ENCODE measurements at places on chromosomes 4 and X.

DNA sequence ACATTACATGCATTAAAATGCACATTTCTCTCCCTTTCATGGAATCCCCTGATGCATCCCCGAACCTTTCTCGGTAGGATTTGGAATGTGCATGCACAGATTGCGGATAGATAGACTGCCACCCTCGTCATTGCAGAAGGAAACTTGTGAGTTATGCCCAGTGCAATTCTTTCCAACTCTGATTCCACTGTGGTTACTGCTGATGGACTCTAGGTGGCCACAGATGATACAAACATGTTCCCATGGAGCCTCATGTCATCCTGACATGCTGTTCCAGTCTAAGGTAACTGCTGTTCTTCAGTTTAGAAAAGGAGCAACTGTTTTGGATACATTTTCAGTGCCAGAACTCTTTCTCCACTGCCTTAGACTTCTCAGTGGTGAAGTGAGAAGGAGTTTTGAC is 9.1 kb upstream of the VCX3B start:
- DNase-seq, result no peak

DNA sequence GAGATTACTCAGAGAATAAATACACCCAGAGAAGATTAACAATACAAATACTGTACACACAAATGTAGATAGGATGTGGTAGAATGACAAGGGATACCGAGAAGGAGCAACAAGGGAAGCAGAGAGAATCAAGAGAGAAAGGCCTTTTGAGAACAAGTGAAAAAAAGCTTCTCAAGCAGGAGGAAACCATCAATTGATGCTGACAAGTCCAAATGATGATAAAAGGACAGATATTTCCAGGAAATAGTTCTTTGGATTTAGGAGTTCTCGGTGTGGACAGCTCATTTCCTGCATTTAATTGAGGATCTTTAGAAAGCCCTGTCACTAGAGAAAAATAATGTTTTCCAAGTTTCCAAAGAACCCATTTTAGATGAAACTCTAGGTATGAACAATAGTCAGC is 48.1 kb downstream of the NPY5R start:
- no peak for DNase-seq

GRCh38 chr4:44462259-44462658 is 13.7 kb upstream of the KCTD8 start:
- DNase-seq, result no peak

- DNase-seq, result no peak
These were observed 30.5 kb upstream of the CT83 start for GRCh38 chrX:116493271-116493670.

DNA sequence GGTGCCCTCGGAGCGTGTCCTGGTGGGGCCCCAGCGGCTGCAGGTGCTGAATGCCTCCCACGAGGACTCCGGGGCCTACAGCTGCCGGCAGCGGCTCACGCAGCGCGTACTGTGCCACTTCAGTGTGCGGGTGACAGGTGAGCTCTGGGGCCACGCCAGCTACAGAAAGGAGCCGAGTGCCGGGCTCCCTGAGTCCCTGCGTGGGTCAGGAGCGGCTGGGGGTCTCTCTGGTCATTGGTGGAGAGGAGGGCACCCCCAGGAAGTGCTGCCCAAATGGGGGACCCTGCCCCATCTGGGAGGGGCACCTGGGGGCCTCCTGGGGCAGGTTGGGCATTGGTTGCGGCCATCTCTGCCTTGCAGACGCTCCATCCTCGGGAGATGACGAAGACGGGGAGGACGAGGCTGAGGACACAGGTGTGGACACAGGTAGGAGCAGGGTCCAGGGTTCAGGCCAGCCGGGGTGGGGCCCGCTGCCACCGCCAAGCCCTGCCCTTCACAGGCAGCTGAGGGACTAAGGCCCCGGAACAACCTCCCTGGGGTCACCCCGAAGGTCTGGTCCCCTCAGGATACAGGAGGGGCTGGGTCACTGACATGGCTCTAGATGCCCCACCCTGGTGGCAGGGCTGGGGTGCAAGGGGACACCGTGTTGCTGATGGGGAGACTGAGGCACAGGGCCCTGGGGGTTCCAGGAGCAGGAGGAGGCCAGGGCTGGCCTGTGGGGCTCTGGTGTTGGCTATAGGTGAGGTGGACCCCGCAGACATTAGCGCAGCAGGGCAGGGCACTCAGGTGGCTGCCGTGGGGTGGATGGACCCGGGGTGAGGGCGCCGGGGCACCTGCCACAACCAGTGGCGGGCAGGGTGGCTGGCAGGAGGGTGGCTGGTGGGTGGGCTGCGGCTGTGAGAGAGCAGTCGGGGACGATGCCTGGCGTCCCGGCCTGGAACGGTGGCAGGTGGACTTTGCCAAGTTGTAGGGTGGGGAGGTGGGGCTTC is 6.6 kb downstream of the FGFR3 start:
- no peak for DNase-seq

GRCh38 chr4:148286012-148286411 is 156.2 kb downstream of the NR3C2 start:
- DNase-seq, result no peak

DNA sequence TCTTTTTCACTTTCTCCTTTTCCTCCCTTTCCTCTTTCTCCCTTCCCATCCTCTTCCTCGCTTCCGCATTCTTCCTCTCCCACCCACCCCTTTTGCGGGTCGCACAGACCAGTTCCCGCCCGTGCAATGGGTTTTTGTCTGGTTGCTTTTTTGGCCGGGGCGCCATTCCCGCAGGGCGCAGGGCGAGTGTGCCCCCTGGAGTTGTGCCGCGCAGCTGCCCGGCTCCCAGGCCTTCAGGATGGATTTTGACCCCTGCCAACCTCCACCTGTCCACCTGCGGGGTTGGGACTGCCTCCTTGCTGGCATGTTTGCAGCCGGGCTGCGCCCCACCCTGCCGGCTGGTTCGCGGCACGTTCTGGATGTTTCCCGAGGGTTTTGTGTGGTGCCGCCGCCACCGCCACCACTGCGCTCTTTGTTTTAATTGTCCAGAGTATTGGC is 578 bp upstream of the SEL1L3 start:
- DNase-seq, result no peak

Data from T follicular helper cell (primary cell).